Activated CD8-positive, alpha-beta memory T cell treated with anti-CD3 and anti-CD28 coated beads, Interleukin-2, amount 50 U/mL, for 4 hours (primary cell): ENCODE measurements at places on chromosomes 13 and 19.

- DNase-seq, result no peak
These were observed 49.3 kb upstream of the GPR183 start for GRCh38 chr13:99356262-99357091.

GRCh38 chr13:29922281-29922821 is 71.9 kb upstream of the UBL3 start:
- DNase-seq, result no peak

DNA sequence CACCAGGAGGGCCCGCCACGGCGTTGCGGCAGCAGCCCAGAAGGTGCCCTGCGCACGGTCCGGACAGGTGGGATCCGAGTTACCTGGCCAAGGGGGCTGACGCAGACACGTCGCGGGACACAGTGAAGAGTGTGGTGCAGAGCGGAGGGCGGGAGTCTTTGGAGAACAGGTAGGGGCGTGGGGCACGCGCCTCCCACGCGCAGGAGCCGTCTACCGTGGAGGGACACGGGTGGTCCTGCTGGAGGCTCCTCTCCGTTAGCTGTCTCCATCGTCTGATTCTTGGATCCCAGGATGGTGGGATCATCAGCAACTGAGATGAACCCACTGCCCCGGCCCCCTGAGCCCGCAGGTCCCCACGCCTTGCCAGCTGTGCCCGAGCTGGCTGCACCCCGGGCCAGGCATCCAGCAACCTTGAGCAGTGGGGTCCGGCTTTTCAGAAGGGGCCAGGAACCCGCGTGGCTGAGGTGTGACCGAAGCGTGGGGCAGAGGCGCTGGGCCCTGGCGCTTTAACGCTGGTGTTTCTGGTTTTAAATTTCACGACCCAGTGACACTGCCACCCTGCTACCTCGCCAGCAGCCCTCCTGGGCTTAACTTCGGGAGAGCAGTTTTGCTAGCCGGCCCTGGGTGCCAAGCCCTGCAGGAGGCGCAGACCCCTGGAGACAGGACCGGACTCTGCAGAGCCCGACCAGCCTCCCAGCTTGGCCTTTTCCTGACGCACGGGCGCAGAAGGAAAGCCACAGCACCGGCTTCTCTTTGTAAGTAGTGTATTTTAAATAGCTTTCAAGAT is 7.3 kb downstream of the FGF22 start:
- no peak for DNase-seq

GRCh38 chr13:34076943-34077703 is 259.2 kb downstream of the RFC3 start:
- no peak for DNase-seq

DNA sequence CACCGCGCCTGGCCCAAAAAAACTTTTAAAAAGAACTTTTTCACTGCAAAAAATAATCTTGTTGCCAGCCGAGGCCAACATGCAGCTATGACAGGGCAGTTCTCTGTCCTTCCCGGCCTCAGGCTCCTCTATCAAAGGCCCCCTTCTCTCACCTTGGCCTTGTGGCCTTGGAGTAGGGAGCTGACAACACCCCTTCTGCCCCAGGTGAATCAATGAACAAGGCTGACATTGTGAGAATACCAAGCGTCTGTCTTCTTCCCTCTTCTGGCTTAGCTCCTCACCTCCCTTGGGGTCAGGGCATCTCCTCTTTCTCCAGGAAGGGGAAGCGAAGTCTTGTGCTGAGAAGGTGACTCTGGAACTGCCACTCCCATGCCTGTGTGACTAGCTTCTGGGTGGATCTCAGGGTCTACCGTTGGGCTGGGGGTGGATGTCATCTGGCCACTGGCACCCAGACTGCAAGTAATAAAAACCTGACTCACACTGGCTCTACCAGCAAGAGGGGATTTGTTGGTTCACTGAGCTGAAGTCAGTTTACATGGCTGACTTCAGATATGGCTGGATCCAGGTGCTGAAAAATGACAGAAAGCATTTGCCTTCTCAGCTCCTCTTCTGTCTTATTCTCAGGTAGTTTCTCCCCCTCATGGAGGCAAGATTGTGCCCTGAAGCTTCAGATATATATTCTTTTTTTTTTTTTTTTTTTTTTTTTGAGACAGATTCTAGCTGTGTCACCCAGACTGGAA is 6.3 kb downstream of the C19orf38 start:
- DNase-seq, result no peak

GRCh38 chr19:18591735-18592385 is 3.3 kb downstream of the REX1BD start:
- DNase-seq, result no peak

GRCh38 chr19:10093295-10094186 is 7.4 kb downstream of the SHFL start:
- no peak for DNase-seq

- no peak for DNase-seq
These were observed 51.5 kb downstream of the MCF2L start for GRCh38 chr13:113020323-113021080.

DNA sequence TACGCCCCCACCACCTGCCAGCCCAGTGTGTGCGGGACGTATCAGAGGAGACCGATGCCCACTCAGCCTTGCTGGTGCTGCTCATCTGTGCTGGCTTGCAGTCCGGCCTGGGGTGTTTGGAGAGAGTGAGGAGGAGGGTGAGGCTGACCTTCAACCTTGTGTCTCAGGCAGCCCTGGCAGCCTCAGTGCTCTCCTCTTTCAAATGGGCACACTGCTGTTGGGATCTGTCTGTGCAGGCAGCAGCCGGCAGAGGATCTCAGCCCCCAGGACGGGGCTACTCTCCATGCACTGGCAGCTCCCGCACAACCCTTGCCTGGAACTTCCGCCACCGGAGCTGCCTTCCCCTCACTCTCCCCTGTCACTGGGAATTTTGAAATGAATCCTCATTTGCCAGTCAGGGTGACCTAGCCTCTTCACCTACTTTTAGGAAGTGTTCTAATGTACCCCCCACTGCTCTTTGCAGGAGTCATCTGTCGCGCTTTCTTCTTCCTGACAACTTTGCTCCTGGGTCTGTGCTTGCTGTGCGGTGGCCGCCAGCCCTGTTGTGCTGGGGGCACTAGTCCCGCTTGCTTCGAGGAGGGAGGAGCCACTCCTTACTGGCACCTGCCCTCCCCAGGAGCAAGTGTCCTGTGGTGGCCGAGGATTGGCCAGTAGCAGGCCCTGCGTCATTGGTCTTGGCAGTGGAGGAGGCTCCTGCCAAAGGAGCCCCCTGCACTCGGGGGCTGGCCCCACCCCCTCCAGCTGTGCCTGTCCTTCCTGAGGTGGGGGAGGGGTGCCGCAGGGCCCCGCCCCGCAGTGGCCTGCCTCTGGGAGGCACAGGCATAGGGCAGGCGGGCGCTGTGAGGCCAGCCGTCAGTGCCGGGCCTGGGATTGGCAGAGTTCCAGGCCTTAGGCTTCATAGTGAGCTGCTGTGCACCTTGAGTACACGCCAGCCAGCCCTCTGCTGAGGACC is 53.4 kb downstream of the TSSK6 start:
- no peak for DNase-seq

DNA sequence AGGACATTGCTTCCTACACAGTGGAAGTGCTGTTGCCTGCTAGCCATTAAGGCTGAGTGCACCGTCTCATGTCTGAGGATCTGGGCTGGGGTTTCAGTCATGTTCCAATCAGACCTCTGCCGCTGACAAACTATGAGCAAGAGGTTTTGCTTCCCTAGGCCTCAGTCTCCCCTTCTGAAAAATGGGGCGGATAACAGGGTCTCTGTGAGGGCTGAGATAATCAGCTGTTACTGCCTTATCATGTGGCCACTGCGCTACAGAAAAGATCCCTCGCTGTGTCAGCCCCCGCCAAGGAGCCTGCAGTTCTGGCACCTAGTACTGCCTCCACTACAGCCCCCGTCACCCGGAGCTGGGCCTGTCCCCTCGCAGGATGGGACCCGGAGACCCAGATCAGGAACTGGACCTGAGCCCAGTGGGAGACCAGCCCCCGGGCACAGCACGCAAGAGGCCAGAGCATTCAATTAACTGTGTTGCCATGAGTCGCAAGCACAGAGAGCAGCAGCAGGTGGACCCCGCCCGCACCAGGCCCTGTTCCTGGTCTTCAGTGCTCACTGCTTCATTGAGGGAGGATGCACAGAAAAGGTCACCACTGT is 3.0 kb upstream of the PNKP start:
- no peak for DNase-seq

DNA sequence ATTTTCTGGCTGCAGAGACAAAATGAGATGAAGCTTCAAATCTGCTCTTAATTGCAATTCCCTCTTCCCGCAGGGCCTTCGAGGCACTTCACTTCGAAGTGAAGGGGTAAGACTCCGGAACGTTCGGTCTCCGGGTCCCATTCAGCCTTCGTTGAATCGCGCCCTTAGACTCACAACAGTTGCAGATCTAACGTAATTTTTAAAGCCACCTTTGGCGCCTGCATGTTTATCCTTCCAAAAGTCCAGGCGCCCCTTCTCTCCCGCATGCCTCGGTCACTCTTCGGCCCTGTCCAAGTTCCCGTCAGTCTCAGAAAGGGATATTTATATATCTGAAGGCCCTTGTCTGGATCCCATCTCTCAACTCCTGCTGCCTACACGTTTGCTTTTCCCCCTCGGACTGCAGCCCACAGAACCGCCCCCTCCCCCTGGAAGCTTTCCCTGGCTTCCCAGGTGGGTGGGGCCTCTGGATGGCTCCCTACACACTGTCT is 915 bp upstream of the KCTD12 start:
- DNase-seq, result no peak

DNA sequence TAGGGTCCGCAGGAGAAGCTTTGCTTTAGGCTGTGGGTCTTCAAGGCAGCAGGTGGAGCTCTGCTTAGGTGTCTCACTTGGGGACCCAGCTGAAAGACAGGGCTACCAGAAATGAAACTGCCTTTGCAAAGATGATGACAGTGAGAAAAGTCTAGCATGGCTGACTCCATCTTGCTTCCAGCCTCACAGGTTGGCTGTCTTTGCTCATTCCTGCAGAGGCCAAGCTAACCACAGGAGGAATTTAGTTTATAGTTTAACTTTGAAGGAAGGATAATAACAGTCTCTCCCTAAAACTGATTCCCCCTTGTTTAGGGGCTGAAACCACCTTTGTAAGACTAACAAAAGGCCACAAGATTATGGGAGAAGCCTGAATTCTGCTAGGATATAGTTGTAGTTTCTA is 252.4 kb downstream of the UQCRFS1 start:
- DNase-seq, result no peak
